ENCODE measurements at places on chromosomes 3 and 15. TPM values are rescaled to one million over a fixed set of nuclear protein-coding genes. Genes with fewer than 3 reads are reported as not detected.

- DNase-seq = no peak
Measured at GRCh38 chr3:8298021-8298954, 203.3 kb upstream of the LMCD1 start.

DNA sequence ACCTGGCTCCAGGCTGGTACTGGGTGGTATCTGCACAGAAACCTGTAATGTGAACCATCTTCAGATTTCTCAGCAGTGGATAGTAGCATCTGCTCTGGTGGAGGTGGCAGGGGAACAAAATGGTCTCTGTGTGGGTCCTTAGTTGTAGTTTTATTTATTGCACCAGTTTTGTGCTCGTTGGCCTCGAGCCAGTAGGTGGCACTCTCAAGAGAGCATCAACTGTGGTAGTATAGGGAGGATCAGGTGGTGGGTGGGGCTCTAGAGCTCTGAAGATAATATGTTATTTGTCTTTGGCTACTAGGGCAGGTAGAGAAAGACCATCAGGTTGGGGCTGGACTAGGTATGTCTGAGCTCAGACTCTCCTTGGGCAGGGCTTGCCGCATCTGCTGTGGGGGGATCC is 254.0 kb upstream of the GPR149 start:
- DNase-seq = no peak

GRCh38 chr3:195750797-195751520 is 30.2 kb downstream of the MUC20 start:
- DNase-seq = no peak

DNA sequence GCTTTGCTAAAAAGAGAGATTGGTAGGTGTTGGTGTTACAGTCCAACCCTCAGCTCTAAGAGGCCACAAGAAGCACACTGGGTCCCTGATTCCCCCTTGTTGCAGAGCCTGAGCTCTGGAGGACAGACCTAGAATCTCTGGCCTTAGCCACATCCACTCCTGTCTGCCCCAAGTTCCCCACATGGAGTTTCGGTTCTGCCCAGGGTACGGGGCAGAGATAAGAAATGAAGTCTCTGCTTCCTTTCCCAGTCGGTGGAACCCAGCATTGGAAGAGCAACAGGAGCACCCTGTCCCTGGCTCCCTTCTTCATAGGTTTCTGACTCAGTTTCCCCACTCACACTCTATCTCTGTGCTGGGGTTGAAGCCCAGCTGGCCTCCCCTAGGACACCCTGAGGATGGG is 13.2 kb downstream of the PRR23E start:
- DNase-seq = no peak

DNA sequence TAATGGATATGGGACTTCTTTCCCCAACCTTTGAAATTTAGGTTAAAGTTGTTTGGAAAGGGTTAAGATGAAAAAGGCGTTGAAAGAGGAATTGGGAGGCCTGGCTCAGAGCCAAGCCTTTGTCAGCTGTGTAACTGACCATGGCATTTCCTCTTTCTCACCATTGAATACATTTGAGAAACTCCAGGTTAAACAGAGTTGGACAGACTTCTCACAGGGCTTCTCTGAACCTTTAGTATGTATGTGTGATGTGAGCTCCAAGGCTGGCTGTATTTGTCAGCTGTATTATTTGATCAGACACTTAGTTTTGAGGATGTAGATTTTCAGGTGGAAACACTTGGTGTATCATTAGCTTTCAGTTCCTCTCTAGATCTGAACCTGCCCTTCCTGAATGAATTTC is 136.4 kb upstream of the GOLGA6L4 start:
- DNase-seq = no peak

- DNase-seq = no peak
Measured at GRCh38 chr3:113214917-113215595, 3.7 kb downstream of the BOC start.

DNA sequence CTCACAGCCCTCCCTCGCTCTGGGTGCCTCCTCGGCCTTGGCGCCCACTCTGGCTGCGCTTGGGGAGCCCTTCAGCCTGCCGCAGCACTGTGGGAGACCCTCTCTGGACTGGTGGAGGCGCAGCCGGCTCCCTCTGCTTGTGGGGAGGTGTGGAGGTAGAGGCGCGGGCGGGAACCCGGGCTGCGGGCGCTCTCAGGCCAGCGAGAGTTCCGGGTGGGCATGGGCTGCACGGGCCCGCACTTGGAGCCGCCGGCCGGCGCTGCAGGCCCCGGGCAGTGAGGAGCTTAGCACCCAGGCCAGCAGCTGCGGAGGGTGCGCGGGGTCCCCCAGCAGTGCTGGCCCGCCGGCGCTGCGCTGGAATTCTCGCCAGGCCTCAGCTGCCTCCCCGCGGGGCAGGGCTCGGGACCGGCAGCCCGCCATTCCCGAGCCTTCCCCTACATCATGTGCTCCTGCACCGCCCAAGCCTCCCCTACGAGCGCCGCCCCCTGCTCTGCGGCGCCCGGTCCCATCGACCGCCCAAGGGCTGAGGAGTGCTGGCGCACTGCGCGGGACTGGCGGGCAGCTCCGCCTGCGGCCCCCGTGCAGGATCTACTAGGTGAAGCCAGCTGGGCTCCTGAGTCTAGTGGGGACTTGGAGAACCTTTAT is 46.0 kb upstream of the GSK3B start:
- no peak for DNase-seq

DNA sequence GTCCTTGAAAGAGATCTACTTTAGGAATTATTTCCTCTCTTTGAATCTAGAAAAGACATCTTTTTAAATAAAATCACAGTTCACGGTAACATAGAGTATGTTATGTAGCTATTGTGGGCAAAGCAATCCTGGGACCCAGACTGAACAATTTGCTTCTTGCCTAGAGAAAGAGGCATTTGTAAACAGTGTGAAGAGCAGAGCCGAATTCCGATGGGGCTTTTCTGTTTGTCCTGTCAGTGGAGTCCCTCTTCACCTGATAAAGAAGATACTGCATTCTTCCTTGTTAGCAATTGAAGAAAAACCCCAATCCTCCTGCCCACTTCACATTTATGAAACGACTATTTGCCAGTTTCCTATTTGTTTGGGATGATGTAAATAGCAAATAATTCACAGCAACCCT is 462.9 kb downstream of the WDR72 start:
- no peak for DNase-seq

Gene PTH1R
- total RNA-seq = 34.3 TPM

GRCh38 chr15:83830381-83830780 is 176.5 kb downstream of the ADAMTSL3 start:
- no peak for DNase-seq

- no peak for DNase-seq
Measured at GRCh38 chr3:169334991-169335390, 328.5 kb downstream of the MECOM start.

- DNase-seq = no peak
Measured at GRCh38 chr3:10015461-10015904, 10.8 kb upstream of the FANCD2 start.

Gene RAD51
- total RNA-seq = 9.3 TPM

- no peak for DNase-seq
Measured at GRCh38 chr15:71844916-71845315, 34.6 kb downstream of the NR2E3 start.

DNA sequence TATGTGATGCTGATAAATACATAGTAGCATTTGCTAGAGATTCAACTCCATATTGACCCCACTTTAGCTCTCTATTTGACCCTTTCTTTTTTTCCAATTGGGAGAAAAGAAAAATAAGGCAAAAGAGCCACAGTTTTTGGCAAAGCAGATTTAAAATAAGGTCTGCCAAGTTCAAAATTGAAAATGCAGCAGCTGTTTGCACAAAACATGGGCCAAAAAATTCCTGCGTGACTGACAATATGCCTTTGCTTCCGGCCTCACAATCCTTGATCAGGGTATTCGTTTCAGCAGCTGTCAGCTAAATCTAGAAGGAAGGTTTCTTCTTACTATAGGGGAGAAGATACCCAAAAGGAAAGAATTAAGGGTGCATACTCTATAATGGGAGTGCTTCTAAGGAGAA is 563.5 kb upstream of the CCDC54 start:
- no peak for DNase-seq

- DNase-seq = no peak
Measured at GRCh38 chr3:155804323-155804722, 1.8 kb downstream of the C3orf33 start.

GRCh38 chr3:40172560-40172959 is 136.9 kb upstream of the EIF1B start:
- no peak for DNase-seq

Gene TP63
- 28.6 TPM for total RNA-seq

GRCh38 chr3:5731100-5731499 is 543.6 kb downstream of the EDEM1 start:
- DNase-seq = no peak

Gene OSTN
- total RNA-seq = 0.75 TPM

Gene KBTBD12
- 0.07 TPM for total RNA-seq

- DNase-seq = no peak
Measured at GRCh38 chr3:197181741-197182140, 116.7 kb downstream of the DLG1 start.

GRCh38 chr3:169060037-169060436 is 603.5 kb downstream of the MECOM start:
- no peak for DNase-seq

- DNase-seq = no peak
Measured at GRCh38 chr3:86711634-86712033, 279.3 kb downstream of the VGLL3 start.

Gene ZPLD1
- not detected for total RNA-seq

GRCh38 chr3:137867611-137868010 is 103.5 kb downstream of the SOX14 start:
- no peak for DNase-seq

DNA sequence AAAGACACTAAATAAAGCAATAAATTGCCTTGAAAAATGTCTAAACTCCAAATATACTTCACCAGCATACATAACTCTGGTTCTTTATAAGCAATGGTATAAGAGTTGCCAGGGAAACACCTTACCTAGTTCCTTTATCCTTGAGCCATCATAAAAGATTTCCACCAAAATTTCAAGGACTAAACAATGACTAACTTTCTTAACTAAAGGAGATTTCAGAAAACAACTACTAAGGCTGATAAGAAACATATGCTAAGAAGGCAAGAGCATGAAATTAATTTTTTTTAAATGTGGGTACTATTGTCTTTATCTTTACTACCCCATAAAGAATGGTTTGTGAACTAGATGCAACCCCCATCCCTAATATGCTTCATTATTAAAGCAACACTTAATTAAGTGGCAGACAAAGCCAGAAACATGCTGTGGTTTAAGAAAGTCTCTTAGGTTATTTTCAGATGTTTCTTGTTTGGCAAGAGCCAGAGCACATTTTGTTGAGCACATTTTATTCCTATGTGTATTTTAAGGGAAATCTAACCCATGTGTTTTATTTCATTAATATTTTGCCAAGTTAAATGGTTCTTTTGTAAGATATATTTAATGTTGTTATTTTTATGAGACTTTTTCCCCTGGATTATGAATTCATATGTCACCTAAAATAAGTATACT is 17.4 kb upstream of the VEPH1 start:
- no peak for DNase-seq

Gene KIF15
- total RNA-seq = 10.6 TPM

DNA sequence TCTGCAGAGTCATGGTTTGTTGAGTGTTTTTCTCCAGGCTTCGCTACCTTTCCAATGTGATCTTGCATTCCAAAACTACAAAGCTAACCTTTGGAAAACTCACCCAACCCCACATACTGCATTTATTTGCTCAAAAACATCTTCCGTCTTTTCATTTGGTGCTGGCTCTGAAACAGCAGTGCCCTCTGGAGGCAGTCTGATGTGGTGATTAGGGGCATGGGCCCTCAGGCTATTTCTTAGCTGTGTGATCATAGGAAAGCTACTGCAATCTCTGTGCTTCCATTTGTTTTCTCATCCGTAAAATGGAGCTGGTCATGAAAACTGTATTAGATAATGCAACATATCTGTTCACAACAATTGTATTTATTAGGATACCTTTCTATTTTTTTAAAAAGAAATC is 47.0 kb downstream of the MTHFS start:
- no peak for DNase-seq

GRCh38 chr15:100580414-100580813 is 21.6 kb downstream of the LINS1 start:
- DNase-seq = no peak

DNA sequence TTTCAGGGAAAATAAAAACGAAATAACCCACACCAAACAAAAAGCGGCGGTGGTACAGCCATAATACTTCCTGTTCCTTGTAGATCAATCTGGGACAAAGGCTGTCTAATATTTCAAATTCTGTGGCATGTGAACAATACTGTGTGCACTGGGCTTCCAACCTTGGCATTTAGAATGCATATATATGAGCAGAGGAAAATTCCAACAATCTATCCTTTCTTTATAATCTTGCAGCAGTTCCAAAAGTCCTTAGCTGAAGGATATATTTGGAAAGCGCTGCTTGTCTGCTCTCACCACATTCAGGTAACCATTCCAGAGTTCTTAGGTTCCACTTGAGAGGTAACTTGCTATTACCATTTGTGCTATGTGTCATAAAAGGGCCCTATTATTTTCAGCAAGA is 231.8 kb downstream of the RBMS3 start:
- DNase-seq = no peak

DNA sequence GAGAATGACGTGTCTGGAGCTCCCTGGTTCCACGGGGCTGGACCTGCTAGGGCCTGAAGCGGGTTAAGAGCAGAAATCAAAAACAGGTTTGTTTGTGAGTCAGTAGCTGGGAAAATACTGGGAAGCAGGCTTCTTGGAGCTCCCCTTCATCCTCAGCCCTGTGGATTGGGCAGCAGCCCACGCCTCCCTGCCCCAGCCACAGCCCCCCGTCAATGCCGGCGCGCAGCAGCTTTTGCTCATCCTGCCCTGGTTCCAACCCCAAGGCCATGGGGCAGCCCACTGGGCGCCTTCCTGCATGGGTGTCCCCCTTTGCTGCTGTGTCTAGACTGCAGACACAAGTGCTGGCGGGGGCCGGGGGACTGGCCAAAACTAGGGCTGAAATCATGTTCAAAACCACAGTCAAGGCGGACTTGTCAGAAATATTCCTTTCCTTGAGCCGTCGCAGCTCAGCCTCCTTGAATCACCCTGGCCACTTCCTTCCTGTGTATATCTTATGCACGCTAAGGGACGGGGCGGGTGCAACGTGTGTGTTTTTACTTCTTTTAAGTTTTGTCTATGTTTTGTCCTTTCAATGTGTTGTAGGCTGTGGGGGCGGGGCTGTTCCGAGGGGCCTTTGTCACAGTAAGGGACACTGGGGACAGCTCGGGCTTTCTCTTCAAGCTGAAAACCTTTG is 108.1 kb downstream of the KLF13 start:
- no peak for DNase-seq

Gene TPRG1
- 2.4 TPM for total RNA-seq

Data from mesothelial cell of epicardium (in vitro differentiated cells).